ENCODE measurements at places on chromosomes 6 and 20.

GRCh38 chr20:61601853-61602252 lies 349.8 kb downstream of the CDH4 start:
- DNase-seq: no peak

GRCh38 chr20:14848806-14849205 lies 511.4 kb upstream of the FLRT3 start:
- no peak for DNase-seq

DNA sequence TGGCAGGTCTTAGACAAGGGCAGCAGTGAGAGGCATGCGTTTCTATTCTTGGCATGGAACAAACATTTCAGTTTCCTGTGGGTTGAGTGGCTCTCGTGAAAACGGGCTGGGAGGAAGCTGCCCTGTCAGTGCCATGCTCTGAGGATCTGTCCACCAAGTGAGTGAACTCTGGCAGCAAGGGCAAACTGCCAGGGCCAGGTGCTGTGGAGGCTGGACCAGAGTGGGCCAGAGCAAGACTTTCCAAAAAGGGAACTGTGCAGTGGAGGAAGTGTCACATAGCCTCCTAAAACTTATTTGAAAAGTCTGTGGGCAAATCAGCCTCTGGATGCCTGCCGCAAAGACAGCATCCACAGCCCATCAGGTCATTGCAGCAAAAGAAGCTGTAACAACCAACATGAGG lies 44.2 kb upstream of the TAB2 start:
- DNase-seq: peak; percentile 77

- peak; percentile 30 for DNase-seq
Measured at GRCh38 chr20:32443386-32443974, 85.3 kb downstream of the ASXL1 start.

DNA sequence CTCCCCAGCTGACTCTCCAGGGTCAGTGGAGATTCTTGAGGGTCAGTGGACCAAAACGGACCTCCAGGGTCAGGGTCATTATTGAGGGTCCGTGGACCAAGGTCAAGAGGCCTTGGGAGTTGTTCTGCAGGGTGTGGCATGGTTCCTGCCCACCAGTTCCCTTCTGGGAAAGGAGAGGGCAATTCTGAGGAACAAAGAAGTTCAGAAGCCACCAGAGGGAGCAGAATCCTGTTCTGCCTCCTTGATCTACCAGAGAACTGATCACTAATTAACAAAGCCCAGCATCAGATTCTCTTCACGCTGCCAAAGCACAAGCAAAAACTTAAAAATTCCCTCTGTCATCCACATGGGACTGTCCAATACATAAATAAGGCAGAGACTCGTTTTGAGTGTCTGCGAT lies 263.4 kb downstream of the DHX35 start:
- no peak for DNase-seq

- no peak for DNase-seq
Measured at GRCh38 chr6:23681743-23682142, 444.3 kb upstream of the NRSN1 start.

GRCh38 chr6:48775157-48775556 lies 664.2 kb upstream of the PTCHD4 start:
- DNase-seq: no peak

DNA sequence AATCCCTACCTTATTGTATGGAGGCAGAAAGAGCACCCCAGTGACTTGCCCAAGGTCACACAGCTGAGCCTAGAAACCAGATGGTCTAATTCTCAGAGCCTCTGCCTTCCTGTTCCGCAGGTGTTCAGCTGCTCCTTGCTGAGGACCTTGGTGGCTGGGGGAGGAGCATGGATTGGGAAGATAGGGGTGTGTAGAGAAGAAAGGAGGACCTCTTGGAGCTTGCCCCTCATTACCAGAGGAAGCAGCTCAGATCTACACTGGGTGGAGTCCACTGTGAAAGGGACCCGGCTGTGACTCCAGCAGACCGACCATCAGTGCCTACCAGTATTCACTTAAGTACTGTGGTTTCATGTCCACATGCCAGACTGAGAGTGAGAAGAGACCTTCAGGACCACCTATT lies 15.2 kb downstream of the FOXP4 start:
- no peak for DNase-seq

DNA sequence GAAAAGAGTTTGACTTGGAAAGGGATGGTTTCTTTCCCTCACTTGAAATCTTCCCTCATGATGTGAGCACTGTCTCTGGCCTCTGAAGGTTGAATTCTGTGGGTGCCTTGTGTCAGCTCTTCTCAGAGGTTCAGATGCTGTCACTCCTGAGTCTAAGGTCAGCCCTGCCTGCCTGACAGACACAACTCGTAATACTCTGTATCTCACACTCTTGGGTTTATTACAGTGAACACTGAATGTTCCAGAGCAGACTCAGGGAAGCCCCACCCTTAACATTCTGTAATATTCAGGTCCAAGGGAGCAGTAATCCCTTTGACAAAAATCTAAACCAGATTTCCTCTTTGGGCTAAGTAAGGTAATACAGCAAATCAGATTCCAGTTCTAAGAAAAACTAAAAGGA lies 837.8 kb downstream of the QKI start:
- DNase-seq: no peak

DNA sequence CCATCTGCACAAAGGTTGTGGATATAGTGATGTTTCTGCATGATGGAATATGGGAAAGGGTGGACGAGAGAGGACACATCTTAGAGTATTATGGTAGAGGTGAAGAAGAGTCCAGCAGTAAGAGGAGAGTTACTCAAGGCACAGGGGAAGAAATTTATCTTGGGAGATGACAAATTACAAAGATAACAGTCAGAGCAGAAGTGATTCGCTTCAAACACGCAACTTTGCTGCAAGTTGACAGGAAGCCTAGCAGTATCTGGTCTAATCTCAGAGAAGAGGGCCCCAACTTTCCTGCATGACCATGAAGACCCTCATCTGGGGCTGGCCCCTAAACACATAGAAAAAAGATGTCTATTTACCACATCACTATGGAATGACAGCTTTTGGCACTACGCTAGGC lies 1.2 kb upstream of the CALHM6 start:
- DNase-seq: no peak

GRCh38 chr6:169510871-169511270 lies 191.0 kb downstream of the WDR27 start:
- DNase-seq: no peak

DNA sequence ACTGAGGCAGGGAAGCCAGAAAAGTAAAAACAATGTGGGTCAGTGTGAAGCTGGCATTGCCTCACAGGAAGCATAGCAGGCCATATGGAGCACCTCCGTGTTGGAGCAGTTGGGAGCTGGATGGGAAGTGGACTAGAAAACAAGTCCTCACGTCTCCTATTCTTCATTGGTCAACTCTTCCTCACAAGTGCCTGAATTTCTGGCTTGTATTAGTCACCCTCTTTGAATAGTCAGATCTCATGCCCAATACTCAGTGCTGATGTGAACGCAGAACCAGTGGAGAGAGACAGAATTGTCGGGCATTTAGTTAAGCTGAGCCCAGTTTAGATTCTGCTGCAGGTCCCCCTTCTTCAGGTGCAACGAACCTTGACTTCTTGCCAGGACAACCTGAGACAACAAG lies 22.3 kb upstream of the RSPO3 start:
- DNase-seq: no peak

- DNase-seq: no peak
Measured at GRCh38 chr20:51715163-51715855, 52.9 kb downstream of the ATP9A start.

DNA sequence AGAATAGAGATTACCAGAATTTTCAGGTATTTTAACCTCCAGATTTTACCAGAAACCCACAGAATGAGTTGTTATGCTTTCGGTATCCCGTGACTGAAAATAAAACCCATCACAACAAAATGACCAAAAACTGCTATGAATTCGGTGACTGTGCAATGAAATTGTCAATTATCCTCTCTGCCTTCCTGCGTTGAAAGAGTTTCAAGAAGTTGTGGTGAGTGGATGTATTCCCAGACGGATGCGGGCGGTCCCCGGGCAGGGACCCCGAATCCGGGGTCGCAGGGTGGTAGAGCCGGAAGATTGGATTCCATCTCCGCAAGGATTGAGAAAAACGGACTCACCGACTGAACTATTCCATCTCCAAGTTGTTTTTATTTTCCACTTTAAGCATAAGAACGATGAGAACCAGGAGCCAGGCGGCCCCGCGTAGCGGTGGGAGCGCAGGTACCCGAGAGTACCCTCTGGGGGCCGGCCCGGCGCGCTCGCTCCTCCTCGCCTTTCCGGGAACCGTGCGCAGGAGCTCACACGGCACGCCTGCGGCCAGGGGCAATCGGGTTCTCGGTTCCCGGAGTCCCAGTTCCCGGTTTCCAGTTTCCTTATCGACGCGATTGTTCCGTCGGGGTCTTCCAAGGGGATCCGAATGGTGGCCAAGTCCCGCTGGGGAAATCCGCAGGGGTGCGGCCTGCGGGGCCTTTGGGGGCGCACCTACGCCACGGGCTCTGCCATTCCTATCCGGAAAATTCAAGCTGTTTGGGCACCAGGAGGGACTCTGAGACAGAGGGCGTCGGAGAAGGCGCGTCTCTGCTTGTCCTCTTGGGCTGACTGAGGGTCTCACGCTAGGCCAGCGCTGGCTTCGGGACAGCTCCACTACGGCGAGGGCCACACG lies 104.9 kb upstream of the PRDM1 start:
- DNase-seq: no peak

- no peak for DNase-seq
Measured at GRCh38 chr6:121438869-121439268, 3.4 kb downstream of the GJA1 start.

GRCh38 chr20:13305284-13305683 lies 84.2 kb downstream of the ISM1 start:
- DNase-seq: no peak

DNA sequence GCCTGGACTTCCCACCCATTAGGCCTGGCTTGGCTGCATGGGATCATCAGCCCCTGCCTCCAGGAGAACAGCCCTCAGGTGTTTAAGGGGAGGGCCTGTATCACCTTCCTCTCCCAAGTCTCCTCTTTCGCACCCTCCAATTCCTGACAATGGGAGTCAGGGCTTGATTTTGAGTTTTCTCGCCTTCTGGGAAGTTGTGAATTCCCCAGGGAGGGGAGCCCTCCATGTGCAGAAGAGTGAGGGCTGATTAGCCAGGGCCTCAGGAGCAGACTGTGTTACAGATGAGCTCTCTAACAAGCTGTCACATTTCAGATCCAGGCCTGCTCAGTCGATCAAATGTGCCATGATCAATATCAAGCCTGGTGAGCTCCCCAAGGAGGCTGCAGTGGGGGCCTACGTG lies 42.4 kb downstream of the CNBD2 start:
- DNase-seq: no peak

- no peak for DNase-seq
Measured at GRCh38 chr6:36119209-36119608, 11.1 kb upstream of the MAPK13 start.

DNA sequence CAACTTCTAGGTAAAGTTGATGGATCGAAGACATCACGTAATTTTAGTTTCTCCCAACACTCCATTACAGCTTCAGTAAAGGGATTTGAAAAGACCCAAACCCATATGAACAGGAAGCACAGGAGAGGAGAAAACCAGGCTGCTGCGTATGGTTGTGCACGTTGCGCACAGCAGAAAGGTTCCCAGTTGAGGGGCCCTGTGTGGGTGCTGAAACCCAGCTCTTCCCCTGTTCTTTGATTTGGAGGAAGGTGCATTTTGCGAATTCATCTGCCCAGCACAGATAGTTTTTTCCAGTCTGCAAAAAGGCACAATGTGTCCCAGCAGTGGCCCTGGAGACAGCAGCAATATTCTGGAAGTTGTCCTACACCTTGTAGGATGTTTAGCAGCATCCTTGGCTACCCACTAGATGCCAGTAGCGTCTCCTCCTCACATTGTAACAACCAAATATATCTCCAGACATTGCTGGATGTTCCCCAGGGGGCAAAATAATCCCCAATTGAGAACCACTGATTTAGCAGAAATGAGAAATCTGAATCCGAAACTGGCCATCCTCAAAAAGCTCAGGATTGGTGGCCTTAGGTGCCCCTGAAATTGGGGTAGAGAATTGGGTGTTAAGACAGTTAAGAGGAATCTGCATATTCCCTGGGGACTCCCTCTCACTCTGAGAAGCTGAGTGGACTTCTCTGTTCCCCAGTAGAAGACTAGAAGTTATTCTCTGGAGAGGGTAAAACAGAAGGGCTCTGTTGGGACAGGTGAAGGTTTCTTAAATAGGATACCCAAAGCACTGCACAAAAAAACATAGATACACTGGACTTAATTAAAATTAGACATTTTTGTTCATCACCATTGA lies 12.2 kb downstream of the SUN5 start:
- DNase-seq: no peak

DNA sequence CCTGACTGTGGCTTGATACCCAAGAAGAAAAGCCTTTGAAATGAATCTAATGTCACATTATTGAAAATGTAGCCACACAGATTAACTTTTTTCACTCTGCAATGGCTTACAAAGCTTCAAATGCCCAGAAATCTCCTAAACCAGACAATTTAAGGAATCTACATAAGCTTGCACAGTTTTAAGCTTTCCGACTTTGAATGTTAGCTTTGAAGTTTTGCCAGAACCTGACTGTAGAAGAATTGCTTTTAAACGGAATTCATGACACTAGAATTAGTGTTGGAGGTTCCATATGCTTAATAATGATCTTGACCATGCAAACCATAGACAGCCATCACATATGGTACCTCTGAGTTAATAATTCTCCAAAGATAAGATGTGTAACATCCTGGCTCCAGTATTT lies 798.5 kb upstream of the EPHA7 start:
- DNase-seq: no peak

DNA sequence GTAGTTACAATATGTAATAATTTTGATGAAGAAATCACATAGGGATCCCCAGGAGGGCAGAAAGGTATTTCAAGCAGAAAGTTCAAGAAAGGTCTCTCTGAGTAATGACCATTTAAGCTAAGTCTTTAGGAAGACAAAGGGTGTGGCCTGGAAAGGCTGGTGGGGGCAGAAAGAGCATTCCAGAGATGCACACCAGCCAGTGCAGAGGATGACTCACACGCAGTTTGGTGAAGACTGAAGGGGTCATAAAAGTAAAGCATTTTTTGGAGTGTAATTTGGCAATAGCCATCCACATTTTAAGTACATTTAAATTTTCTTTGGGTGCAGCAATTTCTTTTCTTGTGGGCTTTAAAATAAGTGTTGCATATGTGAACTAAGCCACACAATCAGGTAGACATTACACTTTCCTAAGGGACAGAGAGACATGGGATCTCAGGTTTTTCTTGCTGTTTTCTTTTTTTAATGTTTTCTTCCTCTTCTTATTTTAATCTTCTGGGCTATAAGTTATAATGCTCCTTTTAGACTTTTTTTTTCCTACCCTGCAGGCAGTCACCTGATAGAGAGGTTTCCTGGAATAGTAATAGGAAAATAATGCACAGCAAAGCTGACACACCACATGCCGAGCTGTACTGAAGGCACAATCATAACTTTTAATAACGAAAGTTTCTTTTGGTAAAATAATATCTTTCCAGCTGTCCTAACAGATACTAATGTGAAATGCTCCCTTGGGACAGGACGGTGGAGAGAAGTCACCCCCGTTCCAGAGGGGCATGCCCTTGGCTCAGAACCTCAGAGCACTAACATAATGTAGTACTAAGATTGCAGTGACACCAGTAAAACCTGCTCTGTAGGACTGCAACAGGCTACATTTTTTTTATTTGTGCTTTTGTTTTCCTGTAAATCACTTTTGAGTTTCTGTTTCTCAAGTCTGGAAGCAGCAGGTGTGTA lies 49.6 kb upstream of the PTPRK start:
- DNase-seq: no peak
